ENCODE measurements at places on chromosomes 6 and 20.

DNA sequence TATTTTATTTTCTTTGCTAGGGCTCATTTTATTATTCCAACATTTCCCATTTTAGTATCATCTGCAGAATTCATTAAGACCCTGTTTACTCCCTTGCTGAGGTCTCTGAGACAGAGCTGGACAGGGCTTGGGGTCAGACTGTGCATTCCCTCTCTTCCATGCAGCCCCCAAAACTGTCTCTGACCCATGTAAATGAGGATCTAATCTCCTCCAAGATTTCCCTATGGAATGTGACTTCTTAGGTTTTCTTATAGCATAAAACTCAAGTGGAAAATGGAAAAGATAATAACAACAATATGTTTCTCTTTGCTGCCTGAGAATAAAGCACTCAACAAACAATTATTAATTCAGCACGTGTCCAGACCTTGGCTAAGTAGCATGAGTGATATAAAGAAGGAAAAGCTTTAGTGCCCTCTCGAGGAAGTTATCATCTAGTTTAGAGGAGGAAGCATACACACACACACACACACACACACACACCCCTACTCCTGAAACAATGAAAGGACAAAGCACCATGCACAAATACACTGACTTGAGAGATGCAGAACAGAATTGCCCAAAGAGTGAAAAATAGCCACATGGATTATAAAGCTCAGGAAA, 815.5 kb downstream of the BCKDHB start:
- no peak for DNase-seq

GRCh38 chr6:153758516-153758915, 280.5 kb upstream of the OPRM1 start:
- no peak for DNase-seq

GRCh38 chr6:51514748-51515402, 572.5 kb downstream of the PKHD1 start:
- no peak for DNase-seq

- no peak for DNase-seq
Measured at GRCh38 chr6:17007749-17008148, 94.1 kb upstream of the STMND1 start.

DNA sequence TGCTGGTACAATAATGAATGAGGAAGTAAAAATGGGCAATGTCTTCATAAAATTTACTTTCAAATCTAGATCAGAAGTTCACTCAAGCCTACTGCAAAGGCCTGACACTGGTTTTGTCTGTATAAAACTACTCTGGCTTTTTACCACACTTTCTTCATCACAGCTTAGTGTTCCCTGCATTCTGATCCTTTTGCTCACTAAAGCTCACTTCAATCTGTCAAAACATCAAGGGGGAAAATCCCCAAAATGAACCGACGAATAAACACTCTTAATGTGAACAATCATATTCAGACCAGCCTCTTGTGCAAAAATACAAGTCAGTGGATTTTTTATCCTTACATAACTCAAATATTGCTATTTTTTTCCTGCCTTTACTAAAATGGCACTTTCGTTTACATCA, 98.5 kb downstream of the PRDM1 start:
- DNase-seq = no peak

DNA sequence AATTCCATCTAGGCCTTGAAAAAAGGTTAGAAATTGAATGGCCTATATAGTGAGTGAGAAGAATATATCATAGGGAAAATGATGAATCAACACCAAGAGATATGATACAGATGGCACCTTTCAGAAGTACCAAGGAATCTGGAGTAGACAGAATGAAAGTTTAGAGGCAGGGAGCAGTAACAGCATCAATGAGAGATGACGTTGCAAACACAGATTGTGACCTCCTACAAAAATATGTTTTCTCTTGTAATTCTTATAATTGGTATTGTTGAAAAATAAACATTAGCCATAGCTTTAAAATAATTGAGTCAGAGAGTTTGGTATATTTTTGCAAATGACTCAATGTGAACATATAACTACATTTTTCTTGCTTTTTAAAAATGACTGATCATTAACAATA, 1223.1 kb upstream of the GJE1 start:
- DNase-seq = no peak

GRCh38 chr20:40578961-40579360, 110.1 kb downstream of the MAFB start:
- no peak for DNase-seq

DNA sequence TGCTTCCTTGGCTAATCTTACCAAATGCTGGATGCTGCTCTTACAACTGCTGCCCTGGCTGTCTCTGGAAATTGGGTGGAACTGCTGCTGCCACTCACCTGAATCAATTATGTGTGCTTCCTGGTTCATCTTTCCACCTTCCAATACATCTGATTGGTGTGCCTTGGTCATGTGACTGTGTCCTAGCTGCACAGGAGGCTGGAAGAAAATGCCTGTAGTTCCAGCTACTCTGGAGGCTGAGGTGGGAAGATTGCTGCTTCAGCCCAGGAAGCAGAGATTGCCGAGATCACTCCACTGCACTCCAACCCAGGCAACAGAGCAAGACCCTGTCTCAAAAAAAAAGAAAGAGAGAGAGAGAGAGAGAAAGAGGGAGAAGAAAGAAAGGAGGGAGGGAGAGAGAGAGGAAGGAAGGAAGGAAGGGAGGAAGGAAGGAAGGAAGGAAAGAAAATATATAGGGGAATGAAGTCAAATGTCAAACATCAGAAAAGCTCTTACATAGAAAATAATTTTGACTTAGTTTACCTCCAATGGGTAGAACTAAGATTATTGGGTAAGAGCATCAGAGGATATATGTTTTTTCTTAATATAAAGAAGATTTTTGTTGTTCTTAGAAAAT, 14.1 kb upstream of the PPARD start:
- DNase-seq = no peak

DNA sequence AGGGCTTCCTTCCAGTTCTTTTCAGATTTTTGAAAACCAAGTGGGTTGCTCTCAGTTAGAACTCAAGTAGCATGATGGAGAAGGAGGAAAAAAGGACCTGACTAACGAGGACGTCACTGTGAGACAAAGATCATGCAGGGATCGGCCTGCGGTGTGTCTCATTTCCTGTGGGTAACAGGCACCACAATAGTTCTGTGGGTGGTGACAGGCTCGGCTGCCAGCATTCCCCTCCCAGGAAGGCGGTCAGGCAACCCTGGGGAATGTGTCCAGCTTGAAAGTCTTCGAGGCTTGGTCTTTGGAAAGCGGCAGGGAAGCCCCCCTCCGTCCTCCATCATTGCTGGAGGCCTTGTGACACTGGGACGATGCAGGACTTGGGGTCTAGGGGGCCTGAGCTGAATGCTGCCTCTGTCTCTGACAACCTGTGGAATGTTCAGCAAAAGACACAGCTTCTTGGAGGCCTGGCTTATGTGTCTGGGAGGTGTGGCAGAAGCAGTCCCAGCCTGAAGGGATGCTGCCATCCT, 121.0 kb downstream of the BCAS1 start:
- no peak for DNase-seq

- DNase-seq = no peak
Measured at GRCh38 chr6:75084018-75084417, 121.8 kb downstream of the COL12A1 start.

- no peak for DNase-seq
Measured at GRCh38 chr6:132165677-132166076, 214.5 kb upstream of the CCN2 start.

- no peak for DNase-seq
Measured at GRCh38 chr6:142155895-142156757, 9.1 kb downstream of the VTA1 start.

- no peak for DNase-seq
Measured at GRCh38 chr20:44561876-44562275, 20.5 kb upstream of the PKIG start.

GRCh38 chr6:41548841-41549642, 2.9 kb downstream of the FOXP4 start:
- DNase-seq = no peak

GRCh38 chr6:89792881-89793280, 26.7 kb downstream of the MDN1 start:
- DNase-seq = no peak

GRCh38 chr6:105677671-105678475, 275.0 kb upstream of the PREP start:
- no peak for DNase-seq

DNA sequence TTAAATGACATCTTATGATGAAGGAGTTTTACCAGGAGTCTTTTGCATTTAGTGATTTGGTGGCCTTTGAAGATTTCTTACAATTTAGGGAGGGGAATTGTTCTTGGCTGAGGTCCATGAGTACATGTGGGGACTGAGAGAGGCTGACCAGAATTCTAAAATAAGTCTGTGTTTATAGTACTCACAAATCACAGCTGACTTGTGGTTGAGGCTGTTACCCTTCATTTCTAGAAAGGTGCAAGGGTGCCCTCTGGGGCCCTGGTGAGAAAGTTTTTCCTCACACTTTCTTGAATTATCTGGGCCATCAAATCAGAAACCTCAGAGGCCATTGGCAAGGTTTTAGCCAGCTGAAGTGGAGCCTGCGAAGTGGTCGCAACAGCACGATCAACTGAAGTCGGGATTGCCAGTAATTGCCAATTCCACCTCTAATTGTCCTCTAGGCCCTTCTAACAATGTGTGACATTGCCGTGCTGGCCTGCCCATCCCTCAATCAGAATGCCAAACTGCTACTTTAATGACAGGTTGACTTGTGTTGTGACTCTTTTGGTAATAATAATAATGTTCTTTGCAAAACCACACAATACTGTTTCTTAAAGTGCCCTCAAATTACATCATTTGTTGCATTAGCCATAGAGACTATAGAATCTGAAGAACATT, 221.6 kb downstream of the OGFRL1 start:
- DNase-seq = peak; percentile 9

GRCh38 chr6:57434944-57435343, 117.5 kb downstream of the PRIM2 start:
- no peak for DNase-seq

DNA sequence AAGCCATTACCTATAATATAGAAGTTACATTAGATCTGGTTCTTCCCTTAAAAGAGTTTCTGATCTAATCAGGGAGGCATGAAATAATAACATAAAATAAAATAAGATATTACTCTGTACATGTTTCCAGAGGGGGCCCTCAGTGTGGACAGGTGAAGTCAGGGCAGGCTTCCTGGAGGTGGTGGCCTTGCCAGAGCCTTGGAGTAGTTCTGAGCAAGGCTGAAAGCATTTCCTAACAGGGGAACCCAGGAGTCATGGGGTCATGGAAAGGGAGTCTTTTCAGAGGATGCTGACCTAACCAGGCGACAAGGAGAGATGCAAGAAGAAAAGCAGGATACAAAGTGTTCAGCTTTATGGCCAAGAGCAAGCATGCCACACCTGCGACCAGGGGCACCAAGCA, 471.3 kb upstream of the AGPAT4 start:
- DNase-seq = no peak

DNA sequence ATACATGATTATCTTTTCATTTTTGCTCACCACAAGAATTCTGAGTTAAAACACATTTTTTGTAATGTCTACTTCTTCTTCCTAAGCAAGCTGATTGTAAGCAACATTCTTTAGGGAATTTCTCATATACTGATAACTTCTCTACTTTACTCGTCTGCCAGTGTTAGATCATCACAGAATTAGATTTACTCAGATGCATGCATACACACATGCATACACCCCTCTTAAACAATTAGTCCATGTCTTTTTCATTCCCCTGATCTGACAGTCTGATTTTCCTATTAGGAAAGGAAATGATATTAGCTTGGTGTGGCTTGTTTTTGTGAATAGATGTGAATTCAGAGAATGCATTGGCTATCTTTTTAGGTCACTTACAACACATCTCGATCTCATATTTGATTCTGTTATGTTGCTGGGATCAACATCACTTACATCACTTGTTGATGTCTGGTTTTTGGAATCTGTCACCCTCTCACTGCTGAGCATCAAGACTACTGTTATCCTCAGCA, 91.4 kb downstream of the FIG4 start:
- no peak for DNase-seq

DNA sequence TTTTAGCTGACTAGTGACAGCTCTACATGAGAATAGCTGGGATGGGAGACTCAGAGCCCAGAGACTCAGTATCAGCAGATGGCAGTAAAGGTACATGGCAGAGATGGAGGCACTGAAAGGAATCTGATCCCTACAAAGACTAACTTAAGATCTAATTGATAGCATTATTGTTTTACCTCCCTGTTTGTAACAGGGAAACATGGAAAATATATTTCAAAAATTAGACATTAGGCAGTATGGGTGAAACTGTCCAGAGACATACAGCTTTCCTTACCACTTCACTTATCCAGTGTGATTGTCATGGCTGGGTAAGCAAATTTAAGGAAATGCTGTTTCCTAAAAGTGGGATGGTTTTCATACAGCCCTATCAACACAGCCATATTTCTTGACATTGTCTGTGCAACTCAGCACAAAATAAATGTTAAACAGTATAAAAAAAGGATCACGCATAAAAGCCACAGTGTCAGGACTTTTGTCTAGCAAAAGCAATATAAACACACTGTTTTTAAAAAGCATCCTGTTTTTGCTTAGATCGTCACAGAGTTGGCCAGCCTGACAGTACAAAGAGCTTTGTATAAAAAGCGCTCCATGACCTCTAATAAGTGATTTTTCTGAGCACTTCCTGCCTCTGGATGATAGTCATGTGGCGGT, 376.9 kb downstream of the PHF3 start:
- peak; percentile 2 for DNase-seq

- no peak for DNase-seq
Measured at GRCh38 chr6:122408702-122409458, 9.4 kb downstream of the HSF2 start.

DNA sequence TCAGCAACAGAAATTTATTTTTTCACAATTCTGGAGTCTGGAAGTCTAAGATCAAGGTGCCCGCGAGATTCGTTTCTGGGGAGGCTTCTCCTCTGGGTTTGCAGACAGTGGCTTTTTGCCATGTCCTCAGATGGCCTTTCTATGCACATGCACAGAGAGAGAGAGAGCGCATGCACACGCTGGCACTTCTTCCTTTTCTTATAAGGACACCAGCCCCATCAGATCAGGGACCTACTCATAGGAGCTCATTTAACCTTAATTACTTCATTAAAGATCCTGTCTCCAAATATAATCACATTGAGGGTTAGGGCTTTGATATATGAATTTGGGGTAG, 260.7 kb upstream of the PLCB4 start:
- no peak for DNase-seq

GRCh38 chr20:38725931-38726803, 1.9 kb downstream of the SLC32A1 start:
- no peak for DNase-seq

- DNase-seq = no peak
Measured at GRCh38 chr6:152981989-152982903, 595 bp downstream of the FBXO5 start.

GRCh38 chr6:11273406-11274065, 41.1 kb upstream of the NEDD9 start:
- no peak for DNase-seq

DNA sequence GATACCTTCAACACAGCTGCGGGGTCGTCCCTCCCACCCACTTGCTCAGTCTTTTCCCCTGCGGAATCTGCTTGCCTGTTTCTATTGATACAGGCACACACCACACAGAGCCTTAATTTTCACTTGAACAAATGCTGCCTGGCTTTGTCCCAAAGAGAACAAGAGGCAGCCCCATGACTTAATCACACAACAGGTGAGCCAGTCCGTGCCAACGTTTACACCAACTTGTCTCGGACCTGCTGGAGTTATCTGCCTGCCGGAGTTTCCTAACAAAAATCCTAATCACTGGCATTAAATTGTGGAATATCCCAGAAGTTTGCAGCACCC, 186.8 kb upstream of the RREB1 start:
- DNase-seq = no peak

- no peak for DNase-seq
Measured at GRCh38 chr6:72260489-72260888, 361.4 kb upstream of the KCNQ5 start.

GRCh38 chr6:80196906-80197305, 90.4 kb downstream of the BCKDHB start:
- no peak for DNase-seq

GRCh38 chr20:39390186-39390585, 428.0 kb downstream of the DHX35 start:
- no peak for DNase-seq
